ENCODE measurements at places on chromosomes 5 and 9.

- peak; percentile 76 for DNase-seq
Observed at GRCh38 chr9:14769230-14769571, 46.7 kb upstream of the CER1 start.

DNA sequence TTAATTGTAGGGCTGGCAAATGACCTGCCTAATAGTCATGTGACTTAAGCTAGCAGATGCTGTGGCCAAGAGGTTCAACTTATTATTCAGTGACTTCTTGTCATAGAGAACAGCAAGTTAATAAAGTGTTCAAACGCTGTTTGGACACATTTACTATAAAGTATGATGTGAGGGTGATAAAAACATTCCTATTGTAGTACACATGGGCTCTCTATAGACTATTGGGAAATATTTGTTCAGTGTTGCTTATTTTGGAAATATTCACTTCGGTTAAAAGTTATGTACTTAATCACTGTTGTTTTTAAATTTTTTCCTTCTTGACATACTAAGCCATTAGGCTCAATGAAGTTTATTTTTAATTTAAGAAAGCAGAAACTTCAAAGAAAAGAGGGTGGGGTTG, 345.0 kb downstream of the NNT start:
- DNase-seq: no peak

- DNase-seq: no peak
Observed at GRCh38 chr5:175501759-175502158, 23.4 kb downstream of the SFXN1 start.

- DNase-seq: no peak
Observed at GRCh38 chr9:136044207-136044970, 50.7 kb downstream of the NACC2 start.

- DNase-seq: no peak
Observed at GRCh38 chr5:140642718-140643117, 3.5 kb downstream of the TMCO6 start.

DNA sequence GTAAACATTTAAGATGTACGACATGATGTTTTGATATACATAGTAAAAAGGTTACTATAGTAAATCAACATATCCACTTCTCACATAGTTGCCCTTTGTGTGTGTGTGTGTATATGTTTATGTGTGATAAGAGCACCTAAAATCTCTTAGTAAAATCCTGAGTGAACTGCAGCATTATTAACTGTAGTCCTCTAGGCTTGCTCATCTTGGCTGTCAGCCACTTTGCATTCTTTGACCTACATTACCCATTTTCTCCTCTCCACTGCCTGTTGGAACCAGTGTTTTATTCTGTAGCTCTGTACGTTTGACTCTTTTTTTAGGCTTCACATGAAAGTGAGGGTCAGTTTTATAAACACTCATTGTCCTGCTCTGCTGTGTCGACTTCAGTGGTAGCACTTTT, 24.4 kb downstream of the C5orf22 start:
- DNase-seq: no peak

DNA sequence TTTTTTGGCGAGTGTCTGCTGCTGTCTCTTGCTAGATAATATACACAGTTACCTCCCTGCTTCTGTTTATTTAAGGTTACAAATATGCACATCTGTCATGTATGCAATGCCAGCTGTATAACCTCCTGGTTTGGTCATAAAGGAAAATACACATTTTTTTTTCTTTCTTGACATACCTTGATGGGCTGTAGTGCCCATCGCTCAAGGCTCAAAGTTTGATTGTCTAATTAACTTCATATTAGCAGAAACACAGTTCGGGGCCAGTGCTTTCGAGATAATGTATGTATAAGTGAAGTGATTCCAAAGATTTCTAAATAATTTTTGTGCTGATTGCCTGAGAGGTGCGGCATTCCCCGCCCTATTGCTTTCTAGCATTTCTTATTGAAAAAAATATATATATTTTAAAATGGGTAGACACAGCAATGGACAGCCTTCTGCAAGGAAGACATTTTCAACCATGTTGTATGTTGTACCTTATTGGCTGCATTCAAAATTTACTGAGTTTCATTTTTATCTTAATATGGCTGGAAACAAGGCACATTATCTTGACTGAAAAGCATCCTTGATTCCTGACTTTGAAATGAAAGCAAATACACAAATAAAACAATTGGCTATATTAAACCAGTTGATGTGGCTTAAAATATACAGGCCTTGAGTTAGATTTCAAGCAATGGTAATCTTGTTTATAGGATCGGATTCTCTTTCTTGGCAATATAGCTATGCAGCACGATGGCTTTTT, 206.2 kb downstream of the MEF2C start:
- DNase-seq: no peak

GRCh38 chr9:3976865-3977613, 322.8 kb downstream of the GLIS3 start:
- no peak for DNase-seq

DNA sequence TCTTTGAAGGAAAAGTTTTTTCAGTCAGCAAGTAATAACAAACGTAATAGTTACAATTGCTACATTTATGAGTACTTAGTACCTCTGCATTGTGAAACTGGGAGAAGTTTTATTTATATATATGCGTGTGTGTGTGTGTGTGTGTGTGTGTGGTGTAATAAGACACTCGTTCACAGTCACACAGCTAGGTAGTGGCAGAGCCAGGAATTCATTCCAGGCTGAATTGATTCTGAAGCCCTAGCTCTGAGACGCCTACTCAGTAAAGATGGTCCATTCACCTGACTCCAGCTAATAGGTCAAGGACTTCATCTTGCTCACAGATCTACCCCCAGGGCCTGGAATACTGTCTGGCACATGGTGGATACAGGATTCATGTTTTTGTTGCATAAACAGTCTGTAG, 13.6 kb upstream of the CAST start:
- DNase-seq: no peak

GRCh38 chr9:27433631-27434325, 90.3 kb upstream of the IFNK start:
- DNase-seq: no peak

- no peak for DNase-seq
Observed at GRCh38 chr9:127611603-127611898, 526 bp upstream of the STXBP1 start.

GRCh38 chr9:16598316-16598715, 272.2 kb downstream of the BNC2 start:
- no peak for DNase-seq

GRCh38 chr5:115809946-115810345, 6.5 kb downstream of the CDO1 start:
- DNase-seq: no peak

- no peak for DNase-seq
Observed at GRCh38 chr9:88781628-88782391, 209.5 kb upstream of the S1PR3 start.

Measured in NCI-H1092 treated with DMSO at 0.1 percent for 48 hours (cell line).